ENCODE measurements at places on chromosomes 7 and 10.

GRCh38 chr7:39464350-39465054 lies 101.7 kb upstream of the YAE1 start:
- no peak for ATAC-seq

DNA sequence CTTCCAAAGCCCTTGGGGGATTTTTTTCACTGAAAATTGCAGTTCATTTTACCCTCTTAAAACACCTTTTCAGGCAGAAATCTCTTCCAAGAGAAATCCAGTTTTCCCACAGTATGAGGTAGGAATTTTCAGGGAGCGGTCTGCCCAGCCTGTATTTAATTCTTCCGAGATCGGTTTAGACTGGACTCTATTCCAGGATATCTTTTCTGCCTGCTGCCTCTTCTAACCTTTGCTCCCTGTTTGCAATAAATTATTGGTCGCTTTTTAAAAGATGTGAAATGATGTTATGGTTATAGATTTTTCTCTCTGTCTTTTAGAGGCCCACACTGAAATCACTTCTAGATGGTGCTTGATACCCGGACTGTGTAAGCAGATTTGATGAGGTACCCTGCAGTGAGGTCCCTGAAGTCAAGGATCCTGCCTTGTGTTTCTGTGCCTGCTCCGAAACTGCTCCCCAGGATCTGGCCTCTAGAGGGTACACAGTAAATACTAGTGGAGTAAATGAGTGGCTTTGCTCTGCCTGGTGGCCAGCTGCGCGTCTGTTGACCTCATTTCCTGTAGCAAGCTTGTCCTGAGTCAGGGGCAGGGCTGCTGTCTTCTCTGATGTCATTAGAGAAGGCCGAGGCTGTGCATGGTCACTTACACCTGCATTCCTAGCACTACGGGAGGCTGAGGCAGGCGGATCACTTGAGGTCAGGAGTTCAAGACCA lies 191.6 kb downstream of the FANK1 start:
- ATAC-seq = no peak

DNA sequence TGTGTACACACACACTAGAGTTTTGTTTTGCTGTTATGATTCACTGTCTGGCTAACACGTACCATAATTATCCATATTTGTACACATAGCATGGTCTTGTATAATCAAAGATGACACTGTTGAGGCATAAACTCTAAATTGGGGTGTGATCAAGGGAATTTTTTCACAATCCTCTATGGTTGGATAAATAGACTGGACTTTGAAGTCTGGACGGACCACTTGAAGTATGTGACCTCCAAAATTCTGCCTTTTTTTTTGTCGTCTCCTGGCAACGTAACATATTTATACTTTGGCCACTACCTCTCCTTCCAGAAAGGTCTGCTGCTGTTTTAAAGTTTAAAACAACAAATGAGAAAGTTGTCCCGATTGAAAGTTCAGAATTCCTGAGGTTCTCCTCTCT lies 193.4 kb downstream of the CACNB2 start:
- no peak for ATAC-seq

DNA sequence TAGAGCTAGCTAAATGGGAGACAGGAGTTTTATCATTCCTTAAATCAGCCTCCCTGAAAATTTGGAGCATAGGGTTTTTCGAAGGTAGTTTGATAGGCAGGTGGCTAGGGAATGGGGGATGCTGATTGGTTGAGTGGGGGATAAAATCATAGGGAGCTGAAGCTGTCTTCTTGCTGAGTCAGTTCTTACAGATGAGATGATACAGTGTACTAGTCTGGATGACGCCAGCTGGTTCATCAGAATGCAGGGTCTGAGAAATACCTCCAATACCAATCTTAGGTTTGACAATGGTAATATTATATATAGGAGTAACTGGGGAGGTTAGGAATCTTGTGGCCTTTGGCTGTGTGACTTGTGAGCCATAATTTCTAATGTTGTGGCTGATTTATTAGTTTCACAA lies 271.2 kb downstream of the SUGCT start:
- no peak for ATAC-seq

GRCh38 chr7:13031468-13031867 lies 344.0 kb downstream of the ARL4A start:
- ATAC-seq = no peak

GRCh38 chr10:6674291-6674690 lies 94.2 kb upstream of the PRKCQ start:
- ATAC-seq = no peak

DNA sequence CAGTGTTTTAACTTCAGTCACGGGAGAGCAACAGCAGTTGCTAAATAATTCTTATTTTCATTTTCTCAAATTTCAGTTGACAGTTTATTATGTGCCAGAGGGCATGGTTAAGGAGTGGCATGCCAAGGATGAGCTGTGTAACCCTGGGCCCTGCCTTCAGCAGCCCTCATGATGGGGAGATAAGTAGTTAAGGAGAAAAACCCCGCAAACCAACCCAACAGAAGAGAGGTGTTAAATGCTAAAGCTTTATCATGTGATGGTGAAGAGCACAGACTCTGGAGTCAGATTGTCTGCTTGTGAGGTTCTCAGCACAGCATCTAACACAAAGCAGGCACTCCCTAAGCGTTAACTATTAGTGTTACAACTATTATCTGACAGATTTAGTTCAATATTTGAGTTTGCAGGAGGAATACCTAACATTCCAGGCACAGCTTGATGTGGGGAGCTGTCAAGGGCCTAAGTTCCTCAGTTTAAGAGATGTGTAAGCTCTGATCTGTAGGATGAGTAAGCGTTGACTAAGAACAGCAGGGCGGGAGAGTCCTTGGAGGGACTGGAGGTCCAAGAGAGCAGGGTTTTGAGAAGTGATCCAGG lies 29.6 kb downstream of the STAM start:
- no peak for ATAC-seq

DNA sequence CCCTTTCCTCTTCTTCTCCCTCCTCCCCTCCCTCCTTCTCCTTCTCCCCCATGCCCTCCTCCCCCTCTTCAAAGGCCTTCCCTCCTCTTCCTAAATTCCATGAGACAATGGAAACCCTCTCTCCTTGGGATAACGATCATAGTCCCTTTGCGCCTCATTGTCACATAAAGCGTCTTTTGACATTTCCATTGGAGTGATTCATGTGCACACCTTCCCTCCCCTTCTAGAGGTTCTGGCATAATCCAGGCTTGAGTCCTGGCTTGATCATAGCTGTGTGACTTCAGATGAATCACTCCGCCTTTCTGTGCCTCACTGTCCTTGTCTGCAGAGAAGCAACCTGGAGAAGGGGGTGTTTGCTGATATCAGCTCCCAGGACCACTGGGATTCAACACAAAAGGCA lies 204.2 kb downstream of the TNS3 start:
- no peak for ATAC-seq

- ATAC-seq = no peak
Observed at GRCh38 chr10:11533328-11533781, 78.1 kb downstream of the USP6NL start.

- ATAC-seq = no peak
Observed at GRCh38 chr7:40597517-40597916, 462.7 kb downstream of the SUGCT start.

DNA sequence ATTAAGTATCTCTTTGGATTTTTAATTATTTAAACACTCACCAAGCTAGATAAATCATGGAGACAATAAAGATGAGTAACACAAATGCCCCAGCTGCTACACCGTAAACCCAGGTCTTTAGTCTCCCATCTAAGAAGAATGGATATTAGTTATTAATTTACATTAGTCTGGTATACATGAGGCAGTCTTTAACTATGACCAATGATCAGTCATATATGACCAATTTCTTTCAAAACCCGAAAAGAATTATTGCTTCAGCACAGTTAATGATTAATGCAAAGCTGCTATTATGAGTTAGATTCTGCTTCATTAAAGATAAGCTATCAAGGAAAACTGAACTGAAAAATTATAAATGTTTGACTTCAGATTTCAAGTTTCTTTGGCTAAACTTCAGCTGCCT lies 402.9 kb downstream of the PHF14 start:
- ATAC-seq = no peak

- ATAC-seq = no peak
Observed at GRCh38 chr7:91306266-91306665, 42.0 kb downstream of the FZD1 start.

DNA sequence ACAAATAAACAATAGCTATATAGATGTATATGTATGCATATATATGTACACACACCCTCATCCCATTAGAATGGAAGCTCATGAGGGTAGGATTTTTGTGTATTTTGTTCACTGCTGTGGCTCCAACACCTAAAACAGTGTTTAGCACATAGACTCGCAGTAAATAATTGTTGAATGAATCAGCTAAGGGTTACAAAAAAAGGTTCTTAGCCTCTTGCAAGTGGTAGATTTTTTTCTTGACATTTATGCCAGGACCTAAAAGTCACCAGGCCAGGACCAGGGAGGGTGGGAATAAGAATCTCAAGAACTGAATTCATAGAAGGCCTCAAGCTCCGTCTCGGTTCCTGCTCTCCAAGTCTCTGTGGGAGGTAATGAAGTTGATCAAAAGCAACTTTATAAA lies 82.5 kb upstream of the CAPZA2 start:
- no peak for ATAC-seq

DNA sequence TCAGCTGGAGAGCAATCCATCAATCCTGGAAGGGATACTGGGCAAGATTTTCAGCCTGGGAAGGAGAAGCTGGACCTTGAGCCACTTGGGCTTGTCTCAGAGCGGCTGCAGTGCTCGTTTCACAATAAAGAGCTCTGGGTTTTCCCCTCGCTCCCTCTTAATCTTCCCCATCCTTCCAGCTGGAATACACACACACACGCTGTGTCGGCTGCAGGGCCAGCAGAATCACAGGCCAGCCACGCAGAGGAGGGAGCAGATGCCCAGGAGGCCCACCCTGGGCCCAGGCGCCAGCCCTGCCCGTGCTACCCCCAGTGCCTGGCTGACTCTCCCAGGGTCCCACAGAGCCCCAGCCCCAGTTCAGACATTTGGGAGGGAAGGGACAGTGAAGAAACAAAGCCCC lies 255.1 kb downstream of the TNS3 start:
- ATAC-seq = no peak

DNA sequence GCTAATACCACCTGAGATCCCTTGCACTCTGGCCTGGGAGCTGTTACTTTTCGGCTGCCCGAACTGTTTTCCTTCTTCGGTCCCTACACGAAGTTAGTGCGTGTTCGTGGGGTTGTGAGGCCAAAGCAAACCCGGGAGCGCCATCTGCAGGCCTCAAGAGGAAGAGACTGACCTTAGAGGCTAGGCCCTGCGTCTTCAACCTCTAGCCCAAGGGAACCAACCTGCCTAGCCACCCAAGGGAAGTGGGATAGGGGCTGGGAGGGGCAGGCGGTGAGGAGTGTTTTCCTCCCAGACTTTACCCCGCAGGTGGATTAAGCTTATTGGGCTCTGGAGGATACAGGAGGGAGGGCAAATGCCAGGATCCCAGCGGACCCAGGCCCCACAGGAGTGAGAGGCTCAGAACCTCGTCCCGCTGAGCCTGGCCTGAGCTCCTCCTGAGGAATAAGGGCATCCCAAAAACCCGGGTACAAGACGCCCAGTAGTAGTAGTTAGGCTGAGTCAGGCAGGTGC lies 1.7 kb upstream of the PAX2 start:
- ATAC-seq = peak; percentile 67

DNA sequence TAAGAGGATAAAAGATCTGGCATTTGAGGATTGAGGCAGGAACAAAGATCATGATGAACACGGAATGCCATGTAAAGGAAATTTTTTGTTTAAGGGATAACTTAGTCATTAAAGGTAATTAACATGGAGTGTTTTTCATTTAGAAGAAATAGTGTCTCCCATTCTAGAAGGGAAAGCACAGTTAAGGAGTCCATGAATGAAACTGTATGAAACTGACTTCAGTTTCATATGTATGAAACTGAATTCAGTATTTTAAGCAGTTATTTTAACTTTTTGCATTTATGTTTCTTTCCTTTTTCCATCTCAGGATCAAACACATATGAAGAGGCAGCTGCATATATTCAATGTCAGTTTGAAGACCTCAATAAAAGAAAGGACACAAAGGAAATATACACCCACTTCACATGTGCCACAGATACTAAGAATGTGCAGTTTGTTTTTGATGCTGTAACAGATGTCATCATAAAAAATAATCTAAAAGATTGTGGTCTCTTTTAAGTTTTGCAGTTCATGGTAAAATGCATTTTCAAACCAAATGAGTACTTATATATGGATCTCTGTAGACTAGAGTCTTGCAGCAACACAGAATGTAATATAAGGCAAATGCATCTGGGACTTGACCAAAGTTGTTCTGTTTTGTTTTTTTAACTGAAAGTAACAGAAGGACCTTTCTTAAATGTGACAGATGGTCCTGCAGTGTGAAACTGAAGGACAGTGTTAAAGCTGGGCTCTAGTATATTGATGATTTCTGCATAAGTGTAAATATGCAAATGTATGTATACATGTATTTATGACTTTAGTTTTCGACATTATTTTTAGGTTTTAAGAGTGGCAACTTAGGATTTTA lies 82.6 kb downstream of the GNAI1 start:
- no peak for ATAC-seq

DNA sequence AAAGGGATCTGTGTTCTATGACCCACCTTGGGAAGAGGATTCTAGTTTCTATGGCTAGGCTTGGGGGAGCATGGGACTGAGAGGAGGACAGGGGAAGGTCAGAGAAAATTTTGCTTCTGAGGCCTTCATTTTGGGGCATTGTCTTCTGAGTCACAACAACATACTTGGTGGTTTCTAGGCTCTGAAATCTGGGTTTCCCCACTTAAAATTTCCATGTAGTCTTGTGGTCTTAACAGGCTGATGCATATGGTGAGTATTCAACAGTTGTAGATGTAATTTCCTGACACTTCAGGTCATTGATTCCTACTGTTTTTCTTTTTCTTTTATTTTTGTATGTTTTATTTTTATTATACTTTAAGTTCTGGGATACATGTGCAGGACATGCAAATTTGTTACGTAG lies 88.5 kb downstream of the ANKRD7 start:
- no peak for ATAC-seq

DNA sequence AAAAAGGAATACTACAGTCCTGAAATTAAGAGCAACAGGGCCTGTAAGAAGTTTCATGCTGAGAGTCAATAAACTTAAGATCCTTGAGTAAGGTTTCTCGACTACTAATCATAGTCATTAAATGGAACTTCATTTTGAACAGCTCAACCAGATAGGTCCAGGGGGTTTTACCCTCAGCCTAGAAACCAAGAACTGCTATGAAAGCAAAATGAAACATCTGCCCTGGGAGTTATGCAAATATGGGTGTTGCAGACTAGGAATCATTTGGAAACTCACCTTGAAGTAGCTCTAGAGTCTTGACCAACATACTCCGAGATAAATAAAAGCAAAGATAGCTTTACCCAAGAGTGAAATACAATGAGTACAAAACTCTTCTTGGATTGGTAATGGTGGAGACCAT lies 128.0 kb downstream of the HGF start:
- no peak for ATAC-seq

- peak; percentile 79 for ATAC-seq
Observed at GRCh38 chr7:55533050-55533728, 39.1 kb downstream of the VOPP1 start.

GRCh38 chr10:10208196-10208595 lies 809.5 kb upstream of the CELF2 start:
- ATAC-seq = no peak

GRCh38 chr10:70298393-70298792 lies 14.6 kb upstream of the NPFFR1 start:
- no peak for ATAC-seq
